ENCODE measurements at places on chromosomes 6 and 20. TPM values are rescaled to one million over a fixed set of nuclear protein-coding genes. Genes with fewer than 3 reads are reported as not detected.

Gene FAM120B
- total RNA-seq: 35.5 TPM

Gene SLC22A2
- not detected for total RNA-seq

Gene PAK1IP1
- total RNA-seq: 7.9 TPM

- DNase-seq: no peak
Measured at GRCh38 chr6:36686668-36687513, 8.4 kb downstream of the CDKN1A start.

GRCh38 chr6:122077603-122078002 is 321.8 kb upstream of the HSF2 start:
- no peak for DNase-seq

DNA sequence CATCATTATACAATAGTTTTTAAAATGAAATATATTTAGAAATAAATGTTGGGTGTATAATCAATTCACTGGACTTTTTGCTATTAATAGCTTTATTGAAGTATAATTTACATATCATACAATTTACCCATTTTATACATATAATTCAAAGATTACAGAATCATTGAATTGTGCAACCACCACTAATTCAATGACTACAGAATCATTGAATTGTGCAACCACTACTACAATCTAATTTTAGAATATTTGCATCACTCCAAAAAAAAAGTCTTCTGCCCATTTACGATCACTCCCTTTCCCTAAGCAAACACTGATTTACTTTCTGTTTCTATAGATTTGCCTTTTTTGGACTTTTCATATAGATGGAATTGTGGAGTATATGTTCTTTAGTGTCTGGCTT is 35.1 kb upstream of the RIMS1 start:
- DNase-seq: no peak

DNA sequence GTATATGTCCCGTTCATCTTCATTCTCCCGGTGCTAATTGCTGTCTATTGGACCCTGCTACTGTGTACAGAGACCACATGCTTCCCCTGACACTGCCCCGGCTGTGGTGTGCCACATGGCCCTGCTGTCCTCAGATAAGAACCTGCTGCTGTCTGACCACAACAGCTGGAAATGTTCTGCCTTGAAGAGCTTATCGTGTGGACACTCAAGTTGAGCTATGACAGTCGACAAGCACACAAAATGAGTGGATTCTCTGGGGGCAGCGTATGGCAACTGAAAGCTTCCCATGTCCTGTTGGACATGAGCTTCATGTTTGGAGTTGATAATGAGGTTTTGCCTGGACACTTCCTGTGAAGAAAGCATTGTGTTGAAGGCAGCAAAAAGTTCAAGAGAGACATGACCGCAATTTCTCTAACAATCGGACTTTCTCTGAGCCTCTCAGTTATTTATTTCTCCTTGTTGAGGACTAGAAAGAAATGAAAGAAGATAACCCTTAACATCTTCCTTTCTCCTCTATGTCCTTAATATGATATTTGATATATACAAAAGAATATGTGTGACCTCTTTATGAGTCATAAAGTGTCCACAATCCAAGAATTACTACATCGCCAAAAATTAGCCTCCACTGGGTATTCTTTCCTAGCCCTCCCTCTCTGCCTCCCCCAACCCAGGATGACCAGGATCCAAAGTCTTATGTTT is 187.1 kb upstream of the TCF21 start:
- DNase-seq: no peak

DNA sequence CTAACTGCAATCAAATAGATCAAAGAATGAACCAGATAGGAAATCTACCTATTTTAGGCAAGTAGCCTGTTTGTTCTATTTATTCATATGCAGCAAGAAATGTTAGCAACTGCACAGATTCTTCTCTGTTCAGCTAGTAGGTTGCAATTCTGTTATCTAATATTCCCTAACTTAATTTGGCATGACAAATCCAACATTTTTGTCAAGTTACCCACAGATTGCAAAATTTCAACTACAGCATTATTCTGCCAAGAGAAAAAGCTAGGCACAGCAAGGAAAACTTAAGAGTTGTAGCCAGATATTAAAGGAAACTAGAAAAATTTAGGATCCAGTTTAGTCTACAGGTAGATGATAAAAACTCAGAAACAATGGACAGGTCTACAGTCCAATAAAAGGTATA is 104.4 kb upstream of the SYNCRIP start:
- DNase-seq: no peak

GRCh38 chr6:105484238-105485161 is 81.6 kb upstream of the PREP start:
- DNase-seq: no peak

DNA sequence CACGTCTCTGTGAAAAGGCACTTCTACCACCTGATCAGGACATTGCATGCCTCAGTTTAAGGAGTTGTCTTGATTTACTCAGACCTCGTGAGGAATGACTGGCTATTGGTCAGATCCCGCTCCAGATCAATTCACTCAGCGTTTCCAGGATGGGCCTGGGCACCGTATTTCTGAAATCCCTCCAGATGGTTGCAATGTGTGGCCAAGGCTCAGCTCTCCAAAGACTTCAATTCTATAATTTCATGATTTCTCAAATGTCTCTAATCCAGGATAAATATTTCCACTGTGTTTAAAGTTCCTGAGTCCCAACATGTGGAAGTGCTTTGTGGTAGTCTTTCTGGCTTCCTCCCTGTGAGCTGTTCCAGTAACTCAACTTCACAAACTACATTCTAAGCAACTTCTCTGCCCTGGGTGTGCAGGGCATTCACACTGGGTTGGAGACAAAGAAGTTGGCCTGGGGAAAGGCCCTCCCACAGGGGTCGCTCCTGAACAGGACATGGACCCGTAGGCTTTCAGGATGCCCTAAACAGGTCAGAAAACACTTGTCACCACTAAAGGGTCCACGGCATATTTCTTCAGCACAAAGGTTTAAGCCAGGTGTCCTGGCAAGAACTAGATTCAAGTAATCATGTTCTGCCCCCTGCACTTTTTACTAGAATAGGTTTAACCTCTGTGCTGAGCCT is 212.1 kb downstream of the WDR27 start:
- no peak for DNase-seq

GRCh38 chr6:74645108-74645849 is 560.6 kb downstream of the COL12A1 start:
- DNase-seq: no peak
